ENCODE measurements at places on chromosomes 12 and 14.

DNA sequence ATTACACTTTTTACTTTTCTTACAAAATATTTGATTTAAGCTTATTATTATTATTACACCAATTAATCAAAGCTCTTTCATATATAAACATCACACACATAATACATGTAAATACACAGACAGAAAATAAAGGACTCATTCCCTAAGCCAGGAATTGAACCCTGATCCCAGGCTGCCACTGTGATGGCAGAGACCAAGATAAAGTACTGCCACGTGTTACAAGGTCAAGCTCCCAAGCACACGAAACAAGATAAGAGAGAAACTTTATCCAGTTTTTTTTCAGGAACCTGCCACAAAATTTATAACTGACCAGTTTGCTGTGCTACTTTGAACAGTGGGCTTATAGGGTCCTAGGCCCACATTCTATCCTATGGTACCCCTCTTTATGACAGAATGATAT, 111.3 kb downstream of the EML1 start:
- DNase-seq = no peak
- H3K4me3 ChIP-seq = no peak overlapping the region
- H3K27ac ChIP-seq = no peak overlapping the region
- H3K4me1 ChIP-seq = no peaks in the 10 kb centered on the region

GRCh38 chr12:120131116-120131515, 14.6 kb upstream of the RAB35 start:
- no peak overlapping the region for H3K27ac ChIP-seq
- DNase-seq = no peak
- no peak overlapping the region for H3K4me3 ChIP-seq
- H3K27me3 ChIP-seq = no peaks in the 10 kb centered on the region

GRCh38 chr12:100197486-100197885, 3.1 kb upstream of the ACTR6 start:
- H3K27me3 ChIP-seq = no peaks in the 10 kb centered on the region
- no peaks in the 10 kb centered on the region for H3K36me3 ChIP-seq
- no peak for DNase-seq
- H3K27ac ChIP-seq = no peak overlapping the region
- no peak overlapping the region for H3K4me3 ChIP-seq

DNA sequence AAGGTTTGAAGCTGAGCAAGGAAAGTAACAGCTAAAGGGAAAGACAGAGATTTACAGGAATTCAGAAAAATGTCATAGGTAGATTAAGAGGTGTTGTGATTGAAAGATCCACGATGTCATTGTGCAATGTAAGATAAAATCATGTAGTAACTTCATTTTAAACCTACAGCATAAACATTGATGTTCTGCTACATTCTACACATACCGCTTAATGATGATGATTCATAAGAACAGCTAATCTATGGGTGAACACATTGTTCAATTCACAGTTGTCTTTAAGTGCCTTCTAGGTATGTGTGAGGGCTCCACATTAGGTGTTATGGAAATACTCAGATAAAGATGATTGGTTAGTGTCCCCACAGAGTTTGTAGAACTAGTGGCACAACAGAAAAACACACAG, 170.9 kb downstream of the GRIP1 start:
- no peaks in the 10 kb centered on the region for H3K36me3 ChIP-seq
- H3K4me1 ChIP-seq = no peaks in the 10 kb centered on the region
- H3K27me3 ChIP-seq = no peaks in the 10 kb centered on the region
- DNase-seq = no peak
- no peak overlapping the region for H3K27ac ChIP-seq

- H3K36me3 ChIP-seq = no peaks in the 10 kb centered on the region
- H3K4me3 ChIP-seq = no peak overlapping the region
- H3K27me3 ChIP-seq = no peaks in the 10 kb centered on the region
- no peak for DNase-seq
- H3K27ac ChIP-seq = no peak overlapping the region
Observed at GRCh38 chr12:85516039-85516438, 236.0 kb downstream of the ALX1 start.

DNA sequence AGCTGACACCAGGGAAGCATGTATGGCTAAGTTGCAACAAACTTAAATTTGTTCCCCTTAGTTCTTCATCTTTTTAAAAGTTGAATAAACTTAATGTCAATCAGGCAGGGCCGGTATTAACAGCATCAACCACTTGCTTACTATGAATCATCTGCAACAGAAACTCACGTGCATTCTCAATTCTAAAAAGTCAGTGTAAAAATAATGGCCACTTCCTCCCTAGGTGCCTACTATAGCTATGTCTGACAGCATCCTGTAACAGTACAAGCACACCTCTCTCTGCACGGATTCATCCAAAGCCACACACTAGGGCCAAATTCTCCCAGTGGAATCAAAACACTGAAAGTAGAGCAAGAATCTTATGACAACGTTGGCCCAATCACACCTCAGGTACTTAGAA, 48.6 kb downstream of the PPP1R36 start:
- no peaks in the 10 kb centered on the region for H3K4me1 ChIP-seq
- H3K36me3 ChIP-seq = no peaks in the 10 kb centered on the region
- H3K27ac ChIP-seq = no peak overlapping the region
- DNase-seq = no peak
